Lower leg skin (tissue), 4 donors: ENCODE measurements at places on chromosomes 7 and 10. TPM values are rescaled to one million over a fixed set of nuclear protein-coding genes. Genes with fewer than 3 reads are reported as not detected.

ADCY1 gene
- total RNA-seq: 0.49 TPM

OR9A2 gene
- not detected for total RNA-seq

DNA sequence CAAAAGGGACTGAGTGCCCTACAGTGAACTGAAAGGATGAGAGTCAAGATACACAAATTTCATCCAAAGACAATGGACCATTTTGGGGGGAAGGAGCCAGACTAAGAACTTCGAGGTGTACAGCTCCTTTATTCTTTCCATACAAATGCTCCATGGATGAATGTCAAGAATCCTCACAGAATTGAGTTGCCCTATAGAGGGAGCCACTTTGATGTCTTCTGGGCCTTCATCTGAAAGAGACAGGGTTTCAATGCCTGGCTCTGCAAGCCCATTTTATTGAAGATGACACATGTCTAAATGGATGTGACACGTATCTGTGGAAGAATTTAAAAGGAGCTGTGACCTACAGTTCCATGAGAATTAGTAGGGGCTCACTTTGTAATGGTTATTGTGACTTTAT lies 32.0 kb upstream of the NRG3 start:
- no peak for DNase-seq

- DNase-seq: no peak
Observed at GRCh38 chr7:157559596-157560257, 222.9 kb downstream of the DNAJB6 start.

- no peak for DNase-seq
Observed at GRCh38 chr10:37700886-37701780, 156.3 kb downstream of the ZNF248 start.

- no peak for DNase-seq
Observed at GRCh38 chr7:28207486-28208158, 27.0 kb upstream of the JAZF1 start.

DNA sequence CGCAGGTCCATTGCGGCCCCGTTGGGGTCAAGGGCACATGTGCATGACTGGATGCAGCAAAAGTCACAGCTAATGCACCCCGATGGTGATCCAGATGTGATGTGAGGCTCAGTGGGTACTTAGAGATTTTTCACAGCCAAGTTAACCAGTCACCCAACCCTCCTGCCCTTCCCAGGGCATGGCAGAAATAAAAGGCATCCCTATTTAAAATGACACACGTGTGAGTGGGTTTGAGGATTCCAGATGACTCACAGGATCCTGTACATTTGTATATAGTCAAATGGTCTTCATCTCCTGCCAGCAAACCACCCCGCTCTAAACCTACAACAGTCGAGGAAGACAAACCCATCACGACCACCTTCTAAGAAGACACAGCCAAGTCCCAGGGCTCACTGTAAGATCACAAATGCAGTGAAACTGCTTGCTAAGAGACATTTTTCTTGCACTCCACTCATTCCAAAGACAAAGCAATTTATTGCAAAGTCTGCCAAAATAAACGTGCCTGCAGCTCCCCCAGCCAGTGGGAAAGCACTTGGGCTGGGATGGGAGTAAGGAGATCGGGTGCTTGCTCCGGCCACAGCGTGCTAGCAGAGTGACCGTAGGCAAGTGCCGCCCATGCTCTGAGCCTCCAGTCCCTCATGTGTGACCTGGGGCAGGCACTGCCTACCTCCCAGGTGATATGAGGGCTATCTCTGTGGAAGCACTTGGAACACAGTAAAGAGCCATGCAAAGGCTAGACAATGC lies 86.6 kb upstream of the MACROH2A2 start:
- DNase-seq: peak; percentile 3
